Fibroblast of pulmonary artery (primary cell): ENCODE measurements at places on chromosomes 1 and 21.

DNA sequence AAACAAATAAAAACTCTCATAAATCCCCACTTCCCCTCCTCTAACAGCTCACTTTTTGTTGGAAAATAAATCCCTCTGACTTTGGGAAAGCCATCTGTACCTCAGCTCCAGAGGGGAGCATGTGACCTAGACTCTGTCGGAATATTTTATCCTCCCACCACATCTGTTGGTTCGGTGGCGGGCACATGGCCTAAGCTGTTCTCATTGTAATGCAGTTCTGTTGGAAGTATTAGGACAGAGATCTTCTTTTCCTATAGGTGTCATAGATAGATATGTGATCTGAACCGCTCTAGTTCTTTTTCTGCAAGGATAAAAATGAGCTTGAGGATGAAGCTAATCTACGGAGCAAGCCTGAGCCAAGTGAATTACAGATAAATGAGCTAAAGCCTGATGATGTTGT is 50.5 kb upstream of the EPS8L3 start:
- no peak for DNase-seq

DNA sequence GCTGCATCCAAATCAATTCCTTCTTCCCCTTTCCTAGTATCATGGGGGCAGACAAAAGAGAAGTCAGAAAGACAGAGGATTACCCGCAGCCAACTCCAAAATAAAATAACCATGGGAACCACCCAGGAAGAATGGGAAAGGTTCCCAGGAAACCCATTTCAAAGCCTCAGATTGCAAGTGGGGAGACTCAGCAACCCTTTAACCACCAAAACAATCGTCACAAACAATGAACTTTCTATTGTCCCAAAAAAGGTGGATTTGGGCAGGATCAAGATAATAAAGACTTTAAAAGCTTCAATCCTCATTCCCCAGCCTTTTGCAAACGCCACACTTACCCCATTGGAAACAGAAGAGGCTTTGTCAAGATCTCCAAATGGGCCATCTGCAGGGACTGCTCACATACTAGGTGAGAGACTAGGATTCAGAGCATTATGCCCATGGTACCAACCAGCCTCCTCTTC is 5.1 kb downstream of the TIAM1 start:
- DNase-seq, result no peak

- peak; percentile 45 for DNase-seq
Observed at GRCh38 chr1:59146651-59147358, 150.1 kb upstream of the FGGY start.

DNA sequence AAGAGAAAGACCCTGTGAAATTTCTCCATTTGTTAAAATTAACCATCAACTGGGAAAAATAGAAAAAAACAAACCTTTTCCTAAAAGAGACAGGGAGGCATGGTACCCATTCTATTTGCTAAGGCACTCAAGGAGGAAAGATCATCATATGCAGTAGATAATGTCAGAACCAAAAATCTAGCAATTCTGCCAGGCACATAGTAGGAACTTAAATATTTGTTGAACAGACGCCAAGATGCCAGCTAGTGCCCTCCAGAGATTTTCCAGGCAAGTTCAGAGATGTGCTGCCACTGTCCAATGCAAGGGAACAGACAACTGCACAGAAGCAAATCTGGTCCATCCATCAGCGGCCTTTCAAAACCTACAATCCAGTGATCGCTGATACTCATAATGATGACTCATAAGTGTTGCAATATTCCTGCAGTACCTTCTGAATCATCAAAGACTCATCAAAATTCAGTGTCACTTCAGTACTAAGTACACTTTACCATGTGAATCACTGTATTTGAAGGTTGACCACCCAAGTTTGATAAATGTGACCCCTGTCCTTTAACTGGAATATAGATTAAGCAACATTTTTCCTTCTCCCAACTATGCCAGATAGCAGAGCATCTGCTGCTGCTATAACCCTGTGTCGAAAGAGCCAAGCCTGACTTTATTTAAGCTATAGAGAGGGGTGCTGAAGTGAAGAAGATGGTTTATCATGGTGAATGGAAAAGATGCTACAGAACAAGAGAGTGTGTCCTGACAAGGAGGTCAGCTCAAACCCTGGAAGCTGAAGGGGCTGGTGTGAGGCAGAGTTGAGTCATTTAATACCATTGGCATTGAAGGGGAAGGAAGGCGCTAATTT is 99.1 kb downstream of the MT1HL1 start:
- peak; percentile 70 for DNase-seq

DNA sequence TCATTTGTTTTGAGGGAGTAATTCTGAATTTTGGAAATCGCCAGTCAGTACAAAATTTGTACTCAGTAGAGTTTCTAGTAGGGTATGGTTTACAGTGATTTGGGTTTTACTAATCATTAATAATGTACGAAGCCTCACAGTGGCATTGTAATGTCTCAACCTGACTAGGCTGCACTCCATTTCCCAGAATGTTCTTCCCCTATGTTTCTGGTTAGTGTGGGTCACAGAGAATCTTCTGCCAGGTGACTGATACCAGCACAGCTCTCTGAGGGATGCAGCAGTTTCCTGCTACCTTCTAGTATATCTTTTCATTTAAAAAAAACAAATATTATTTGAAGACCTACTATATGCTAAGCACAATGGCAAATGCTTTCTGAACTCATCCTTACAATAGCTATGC is 112.9 kb downstream of the PTPN14 start:
- no peak for DNase-seq

DNA sequence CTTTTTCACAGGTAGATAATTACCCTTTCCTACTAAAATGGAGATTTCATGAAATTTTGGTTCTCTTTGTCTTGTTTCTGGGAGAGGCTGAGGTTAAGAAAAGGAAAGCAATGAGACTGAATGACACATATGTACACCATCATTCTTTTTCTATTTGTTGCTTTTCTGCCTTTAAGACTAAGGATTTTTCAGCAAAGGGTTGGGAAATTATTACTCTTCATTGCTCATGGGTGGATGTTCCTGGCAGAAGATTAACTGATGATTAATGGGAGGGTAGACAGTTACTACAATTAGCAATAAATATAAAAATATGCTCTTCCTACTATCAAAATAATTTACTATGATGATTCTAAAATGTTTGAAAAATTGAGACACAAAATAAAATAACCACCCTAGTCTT is 316.5 kb upstream of the USP24 start:
- no peak for DNase-seq

GRCh38 chr1:61208831-61209230 is 126.5 kb downstream of the NFIA start:
- no peak for DNase-seq

DNA sequence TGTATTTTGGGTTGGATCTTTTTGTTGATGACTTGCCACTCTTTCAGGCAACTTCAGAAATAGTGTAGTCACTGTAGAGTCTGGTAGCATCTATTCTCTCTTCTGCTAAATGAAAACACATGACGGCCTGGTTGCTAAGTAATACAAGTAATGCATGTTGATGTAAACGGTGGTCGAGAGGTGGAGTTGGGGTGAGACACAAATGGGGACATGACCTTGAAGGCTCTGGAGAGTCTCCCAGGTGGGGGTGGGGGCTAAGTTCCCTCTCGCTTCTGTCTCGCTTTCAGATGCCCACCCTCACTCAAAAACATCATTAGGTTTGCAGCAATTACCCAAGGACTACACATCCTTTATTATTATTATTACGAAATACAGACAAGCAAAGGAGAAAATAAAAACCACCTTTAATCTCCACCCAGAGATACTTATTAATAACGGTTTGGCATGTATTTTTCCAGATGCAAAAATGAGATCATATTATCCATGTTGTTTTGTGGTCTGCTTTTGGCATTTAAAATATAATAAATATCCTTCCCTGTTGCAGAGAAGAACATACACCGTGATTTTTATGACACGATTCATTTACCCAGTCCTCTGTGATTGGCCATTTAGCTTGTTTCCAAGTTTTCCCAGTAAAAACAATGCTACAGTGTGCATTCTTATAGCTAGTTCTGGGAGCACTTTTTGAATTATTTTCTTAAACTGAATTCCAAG is 138.1 kb downstream of the MIS18A start:
- DNase-seq, result no peak

GRCh38 chr1:156898971-156899664 is 5.6 kb downstream of the PEAR1 start:
- no peak for DNase-seq

DNA sequence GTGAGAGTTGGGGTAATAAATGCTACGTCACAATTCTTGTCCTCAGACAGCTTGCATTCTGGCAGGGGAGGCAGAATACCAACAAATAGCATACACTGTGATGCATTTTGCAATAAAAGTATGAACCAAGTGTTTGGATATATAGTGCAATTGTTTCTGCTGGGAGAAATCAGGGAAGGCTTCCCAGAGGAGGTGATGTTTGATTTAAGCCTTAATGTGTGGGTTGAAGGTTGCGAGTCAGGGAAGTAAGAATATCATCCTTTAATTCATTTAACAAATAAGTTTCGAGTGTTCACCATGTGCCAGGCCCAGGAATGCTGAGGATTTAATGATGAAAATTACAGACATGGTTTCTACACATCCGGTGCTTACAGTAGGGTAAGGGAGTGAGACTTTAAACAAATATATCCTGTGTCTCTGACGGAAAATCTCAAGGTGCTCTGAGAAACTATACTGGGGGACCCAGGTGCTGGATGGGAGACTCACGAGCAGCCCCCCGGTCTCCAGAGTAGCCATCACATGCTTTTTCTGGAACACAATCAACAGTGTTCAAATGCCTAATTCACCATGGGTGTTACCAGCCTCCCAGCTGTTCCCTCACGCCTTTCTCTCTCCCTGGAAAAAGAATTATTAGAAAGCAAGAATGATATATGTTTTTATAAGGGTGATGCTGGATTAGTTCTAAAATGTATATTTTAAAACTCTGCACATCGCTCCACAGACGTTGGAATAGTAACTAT is 31.7 kb downstream of the RASSF5 start:
- no peak for DNase-seq

GRCh38 chr21:41168391-41169257 is 664 bp downstream of the BACE2 start:
- DNase-seq, result peak; percentile 65

DNA sequence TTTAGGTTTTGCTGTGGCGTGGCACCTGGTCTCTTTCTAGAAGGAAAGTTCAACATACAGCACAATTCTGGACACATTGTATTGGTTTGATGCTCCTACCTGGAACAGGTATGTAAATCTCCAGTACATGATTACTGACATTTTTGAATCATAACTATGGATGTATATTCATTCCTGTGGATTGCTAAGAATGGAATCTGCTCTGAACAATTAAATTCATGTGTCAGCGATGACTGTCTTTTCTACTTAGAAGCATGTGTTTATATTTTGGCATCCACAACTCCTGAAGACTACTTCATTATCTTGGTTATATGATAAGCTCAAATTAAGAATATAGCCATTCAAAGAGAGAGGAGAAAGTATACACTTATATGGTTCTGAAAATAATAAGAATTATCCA is 291.8 kb downstream of the CHRM3 start:
- DNase-seq, result no peak

- no peak for DNase-seq
Observed at GRCh38 chr21:26941421-26941820, 25.5 kb downstream of the ADAMTS5 start.
